ENCODE measurements at places on chromosomes 3 and 15.

DNA sequence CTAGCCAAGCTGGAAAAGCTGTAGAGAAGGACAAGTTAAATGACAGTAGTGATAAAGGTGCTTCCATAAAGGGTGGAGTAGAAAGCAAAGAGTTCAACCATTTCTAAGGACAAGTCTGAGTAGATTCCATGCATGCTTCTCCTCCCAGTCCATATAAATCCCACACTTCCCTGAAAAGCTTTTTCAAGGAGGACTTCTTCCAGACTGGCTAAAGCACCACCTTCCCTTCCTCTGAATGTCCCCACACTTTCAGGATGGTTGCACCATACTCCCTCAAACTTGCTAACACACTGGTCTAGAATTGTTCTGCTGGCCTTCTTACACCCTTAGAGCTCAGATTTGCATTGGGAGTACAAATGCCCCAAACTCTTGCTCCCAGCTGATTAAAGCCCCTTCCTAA is 40.9 kb downstream of the FBN1 start:
- DNase-seq: no peak

DNA sequence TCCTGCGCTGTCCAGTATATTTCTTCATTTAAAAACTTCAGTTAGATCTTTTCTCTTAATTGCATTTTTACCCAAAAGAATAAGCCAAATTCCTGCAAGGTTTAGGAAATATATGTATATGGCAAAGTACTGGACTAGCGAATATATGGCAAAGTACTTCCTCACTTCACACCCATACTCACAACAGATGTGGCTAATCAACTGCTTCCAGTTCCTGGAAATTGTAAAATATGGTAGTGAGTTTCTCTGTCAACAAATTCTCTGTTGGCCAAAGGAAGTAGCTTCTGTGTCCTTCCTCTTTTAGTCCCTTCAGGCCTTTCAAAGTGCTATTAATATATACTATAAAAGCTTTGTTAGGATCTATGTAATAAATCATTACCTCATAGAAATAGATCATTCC is 22.0 kb downstream of the GPR15 start:
- no peak for DNase-seq

- DNase-seq: no peak
These were observed 4.5 kb downstream of the CORO2B start for GRCh38 chr15:68583321-68583720.

GRCh38 chr3:185701611-185702261 is 115.6 kb downstream of the SENP2 start:
- no peak for DNase-seq

DNA sequence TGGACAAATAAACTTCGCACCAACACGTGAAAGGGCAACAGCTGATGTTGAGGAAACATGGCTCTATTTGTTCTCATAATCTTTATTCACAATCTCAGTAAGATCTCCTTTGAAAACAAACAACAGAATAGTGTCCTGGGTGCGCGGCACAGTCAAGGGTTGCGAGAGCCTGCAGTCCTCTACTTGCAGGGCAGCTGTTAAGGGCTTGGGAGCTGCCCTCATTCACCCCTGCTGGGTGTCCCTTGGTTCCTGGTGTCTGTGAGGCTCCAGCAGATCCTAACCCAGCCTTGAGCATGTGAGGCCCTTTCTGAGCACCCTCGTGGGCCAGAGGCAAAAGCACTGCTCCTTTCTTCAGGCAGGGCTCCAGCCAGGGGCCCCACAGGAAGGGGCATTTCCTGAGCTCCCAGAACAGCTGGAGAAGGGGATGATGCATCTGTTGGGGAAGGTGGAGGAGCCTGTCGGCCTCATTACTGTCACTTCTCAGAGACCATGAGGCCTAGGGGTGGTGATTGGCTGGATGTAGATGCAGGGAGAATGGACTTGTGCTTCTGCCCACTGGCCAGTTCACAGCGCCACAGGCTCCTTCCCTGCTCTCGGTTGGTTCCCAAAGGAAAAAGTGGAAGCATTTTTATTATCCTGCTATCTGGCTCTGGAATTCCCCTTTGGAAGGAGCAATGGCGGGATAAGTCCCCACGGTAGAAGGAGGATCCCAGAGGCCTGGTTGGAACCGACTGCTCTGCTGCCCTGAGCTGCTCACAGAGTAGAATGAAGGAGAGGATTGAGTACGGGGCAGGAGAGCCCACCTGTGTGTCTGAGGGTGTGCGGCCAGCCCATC is 51.9 kb upstream of the KLF13 start:
- DNase-seq: no peak

GRCh38 chr3:122416966-122417365 is 1.1 kb upstream of the WDR5B start:
- DNase-seq: no peak

GRCh38 chr3:16606398-16606797 is 1.2 kb upstream of the DAZL start:
- DNase-seq: no peak

- no peak for DNase-seq
These were observed 268.1 kb upstream of the UBE2E2 start for GRCh38 chr3:22935040-22935439.

GRCh38 chr3:37256447-37256846 is 82.1 kb upstream of the LRRFIP2 start:
- no peak for DNase-seq

DNA sequence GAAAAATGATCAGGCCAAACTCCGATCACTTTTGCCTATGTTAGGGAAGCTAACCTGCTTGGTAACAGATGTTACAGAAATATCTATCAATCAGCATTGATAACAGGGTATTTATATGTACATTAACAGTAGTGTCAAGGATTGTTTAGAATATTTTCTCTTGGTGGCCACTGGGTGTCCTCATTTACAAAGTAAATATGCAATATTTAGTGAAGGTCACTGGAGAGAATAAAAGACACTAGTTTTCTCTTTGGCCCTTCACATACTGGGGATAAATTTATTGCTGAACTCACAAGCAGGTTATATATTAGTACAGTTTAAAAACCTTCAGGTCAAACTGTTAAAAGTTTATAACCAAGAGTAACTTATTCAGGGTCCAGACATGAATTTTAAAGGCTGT is 69.0 kb downstream of the TIGIT start:
- peak; percentile 21 for DNase-seq

GRCh38 chr15:89371228-89372044 is 36.8 kb upstream of the POLG start:
- no peak for DNase-seq

DNA sequence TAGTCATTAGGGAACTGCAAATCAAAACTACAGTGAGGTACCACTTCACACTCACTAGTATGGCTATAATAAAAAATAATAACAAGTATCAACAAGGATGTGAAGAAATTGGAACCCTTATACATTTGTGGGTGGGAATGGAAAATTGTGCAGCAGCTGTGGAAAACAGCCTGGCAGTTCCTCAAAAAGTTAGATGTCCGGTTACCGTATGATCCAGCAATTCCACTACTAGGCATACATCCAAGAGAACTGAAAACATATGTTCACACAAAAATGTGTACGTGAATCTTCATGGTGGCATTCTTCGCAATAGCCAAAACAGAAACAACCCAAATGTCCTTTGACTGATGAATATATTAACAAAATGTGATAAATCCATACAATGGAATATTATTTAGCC is 187.9 kb upstream of the LYSMD4 start:
- DNase-seq: no peak

GRCh38 chr3:142694225-142694624 is 29.6 kb upstream of the TRPC1 start:
- no peak for DNase-seq

- DNase-seq: no peak
These were observed 169.1 kb downstream of the CDIN1 start for GRCh38 chr15:36748366-36749115.

DNA sequence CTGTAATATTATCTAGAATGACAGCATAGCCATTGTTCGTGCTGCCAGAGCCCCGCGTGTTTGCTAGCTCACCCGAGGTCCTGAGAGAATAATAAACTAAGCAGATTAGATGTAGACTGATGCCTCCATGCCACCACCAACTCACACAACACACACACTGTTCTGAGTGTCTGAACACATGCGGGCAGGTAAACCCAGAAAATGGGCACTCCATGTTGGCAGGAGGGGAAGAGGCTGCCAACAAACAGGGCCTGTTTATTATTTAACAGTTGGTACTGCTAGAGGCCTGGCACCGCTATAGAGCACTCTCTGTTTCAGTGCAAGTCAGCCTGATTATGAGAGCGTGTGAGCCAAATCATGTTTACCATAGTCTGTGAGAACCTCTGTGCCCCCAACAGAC is 299.0 kb downstream of the ZBTB20 start:
- DNase-seq: no peak

- peak; percentile 42 for DNase-seq
These were observed 74.5 kb downstream of the MYLK start for GRCh38 chr3:123809597-123809996.

DNA sequence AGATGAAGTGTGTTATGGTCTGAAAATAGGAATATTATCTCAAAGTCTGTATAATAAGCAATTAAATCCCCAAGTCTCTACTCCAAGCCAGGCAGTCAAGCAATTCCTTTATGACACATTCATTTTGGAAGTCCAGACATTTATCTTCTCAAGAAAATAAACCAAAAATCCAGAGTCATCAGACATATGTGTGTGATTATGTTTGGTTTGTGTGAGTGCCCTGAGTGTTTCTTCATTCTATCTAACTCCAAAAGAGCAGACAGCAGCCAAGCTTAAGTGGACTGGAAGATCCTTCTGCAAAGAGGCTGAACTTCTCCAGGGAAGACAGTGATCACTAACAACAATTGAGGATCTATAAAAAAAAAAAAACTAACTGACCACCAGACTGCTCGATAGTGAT is 239.8 kb downstream of the STAG1 start:
- DNase-seq: peak; percentile 10

GRCh38 chr3:142963516-142964448 is at the start of gene PAQR9:
Gene PAQR9, minus strand, starts transcription at chr3:142963674. Its CDS starts 338 bp downstream, at chr3:142963336.
- DNase-seq: no peak

DNA sequence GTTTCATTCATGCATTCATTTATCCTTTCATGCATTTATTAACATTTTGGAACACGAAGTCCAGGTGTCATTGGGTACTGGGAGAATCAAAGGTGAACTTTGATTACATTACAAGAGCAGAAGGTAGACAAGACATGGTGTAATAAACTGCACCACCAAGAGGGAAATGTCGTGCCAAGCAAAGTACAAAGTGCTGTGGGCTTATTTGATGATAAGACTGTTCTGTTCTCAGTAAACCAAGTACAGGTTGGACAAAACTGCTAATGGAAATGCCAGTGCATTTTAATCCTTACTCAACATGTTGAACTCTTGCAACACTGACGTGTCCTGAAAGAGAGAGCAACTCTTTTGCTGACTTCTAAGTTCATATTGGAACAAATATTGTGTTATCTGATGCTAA is 69.4 kb downstream of the MME start:
- peak; percentile 51 for DNase-seq

GRCh38 chr15:80825361-80826030 is 46.3 kb downstream of the CEMIP start:
- DNase-seq: no peak

GRCh38 chr3:131925571-131925970 is 109.2 kb downstream of the CPNE4 start:
- DNase-seq: no peak

DNA sequence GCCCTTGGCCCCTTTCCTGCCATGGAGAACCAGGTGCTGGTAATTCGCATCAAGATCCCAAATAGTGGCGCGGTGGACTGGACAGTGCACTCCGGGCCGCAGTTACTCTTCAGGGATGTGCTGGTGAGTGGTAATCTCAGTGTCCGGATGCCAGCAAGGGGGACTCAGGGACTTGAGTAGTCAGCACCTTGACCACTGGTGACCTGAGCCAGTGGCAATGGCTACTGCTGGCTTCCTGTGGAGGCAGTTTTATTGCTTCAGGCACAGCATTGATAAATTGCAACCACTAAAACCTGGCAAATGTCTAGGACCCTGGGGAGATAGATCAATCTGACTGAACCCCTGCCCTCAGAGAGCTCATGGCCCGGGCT is 830 bp downstream of the MAP2K5 start:
- no peak for DNase-seq

DNA sequence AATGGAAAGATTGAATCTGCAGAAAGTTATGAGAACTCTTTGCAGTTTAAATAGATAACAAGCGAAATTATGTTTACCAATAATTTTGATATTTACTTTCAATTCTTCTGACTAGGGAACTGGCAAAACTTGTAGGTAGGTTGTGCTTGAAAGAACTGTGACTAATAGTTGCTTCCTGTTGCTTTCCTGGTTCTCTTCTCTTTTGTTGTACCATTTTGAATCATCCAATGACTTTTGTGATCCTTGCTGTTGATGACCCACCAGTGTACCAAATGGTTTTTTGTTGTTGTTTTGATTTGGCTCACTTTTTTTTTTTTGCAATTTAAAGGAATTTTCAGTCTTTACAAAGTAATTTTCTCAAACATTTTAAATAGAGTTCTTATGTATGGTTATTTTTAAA is 64.9 kb upstream of the DCBLD2 start:
- no peak for DNase-seq

- DNase-seq: peak; percentile 19
These were observed 20.1 kb upstream of the GOLGA6L2 start for GRCh38 chr15:23467110-23467600.

- no peak for DNase-seq
These were observed 295.6 kb downstream of the ZBBX start for GRCh38 chr3:167084545-167084944.

DNA sequence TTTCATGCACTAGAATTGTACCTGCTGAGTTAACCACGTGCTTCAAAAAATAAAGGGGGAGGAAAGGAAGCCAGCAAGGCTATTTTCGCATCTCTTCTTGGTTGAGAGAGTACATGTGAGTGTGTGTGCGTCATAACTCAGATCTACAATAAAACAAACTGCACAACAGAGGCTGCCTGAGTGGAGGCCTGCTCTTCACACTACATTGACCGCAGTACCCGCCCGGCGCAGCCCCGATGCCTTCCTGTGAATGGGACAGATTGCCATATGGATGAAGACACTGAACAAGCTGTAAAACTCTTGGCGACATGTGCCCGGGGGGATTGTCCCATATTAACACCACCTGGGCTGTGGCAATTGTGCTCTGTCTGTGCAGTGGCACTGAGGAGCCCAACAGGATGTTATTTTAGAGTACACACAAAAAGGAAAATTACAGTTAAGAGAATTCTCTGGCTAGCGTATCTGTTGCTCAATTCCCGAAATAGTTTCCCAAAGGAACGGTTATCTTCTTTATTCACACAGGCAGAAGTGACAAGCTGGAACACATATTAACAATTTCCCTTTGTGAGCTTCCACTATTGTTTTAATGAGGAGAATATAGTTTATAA is 551.5 kb downstream of the FOXP1 start:
- no peak for DNase-seq

GRCh38 chr15:67124111-67124510 is 58.7 kb downstream of the SMAD3 start:
- DNase-seq: no peak

- DNase-seq: peak; percentile 51
These were observed 44.4 kb downstream of the PCOLCE2 start for GRCh38 chr3:142844339-142844977.

- no peak for DNase-seq
These were observed 153.2 kb upstream of the GPR149 start for GRCh38 chr3:154583086-154583634.

- DNase-seq: no peak
These were observed 5.4 kb upstream of the P4HTM start for GRCh38 chr3:48984663-48985062.

Data from amniotic epithelial cell (primary cell).